AG04449 (cell line): ENCODE measurements at places on chromosomes 2 and 18.

DNA sequence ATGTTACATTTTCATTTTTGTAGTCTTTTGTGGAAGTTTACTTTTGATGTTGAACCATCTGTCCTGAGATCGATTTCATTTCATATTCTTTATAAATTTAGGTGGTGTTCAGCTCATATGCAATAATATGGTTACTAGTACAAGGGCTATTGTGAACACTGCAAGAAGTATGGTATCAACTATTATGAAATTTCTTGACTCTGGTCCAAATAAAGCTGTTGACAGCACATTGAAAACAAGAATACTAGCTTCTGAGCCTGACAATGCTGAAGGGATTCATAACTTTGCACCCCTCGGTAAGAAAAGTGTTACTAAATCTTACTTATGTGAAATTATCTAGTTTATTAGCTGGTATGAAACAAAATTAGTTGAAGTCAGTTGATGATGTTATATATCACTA, 124.9 kb upstream of the TTC27 start:
- DNase-seq: no peak

DNA sequence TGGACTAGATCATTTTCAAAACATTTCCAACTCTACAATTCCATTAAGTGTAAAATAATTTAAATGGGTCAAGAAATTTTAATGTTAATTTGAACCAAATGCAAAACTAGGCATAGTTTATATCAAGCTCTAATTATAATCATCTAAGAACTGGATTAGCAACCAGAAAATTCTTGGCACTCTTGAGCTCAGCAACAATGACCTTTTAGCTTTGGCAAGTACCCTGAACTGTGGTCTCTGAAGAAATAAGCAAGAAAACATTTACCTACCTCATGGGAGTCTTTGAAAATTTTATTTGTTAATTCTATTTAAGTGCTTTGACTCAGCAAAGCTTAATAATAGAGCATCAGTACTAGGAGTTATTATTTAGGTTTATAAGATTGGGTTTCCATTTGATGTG, 313.2 kb downstream of the SATB2 start:
- DNase-seq: no peak

DNA sequence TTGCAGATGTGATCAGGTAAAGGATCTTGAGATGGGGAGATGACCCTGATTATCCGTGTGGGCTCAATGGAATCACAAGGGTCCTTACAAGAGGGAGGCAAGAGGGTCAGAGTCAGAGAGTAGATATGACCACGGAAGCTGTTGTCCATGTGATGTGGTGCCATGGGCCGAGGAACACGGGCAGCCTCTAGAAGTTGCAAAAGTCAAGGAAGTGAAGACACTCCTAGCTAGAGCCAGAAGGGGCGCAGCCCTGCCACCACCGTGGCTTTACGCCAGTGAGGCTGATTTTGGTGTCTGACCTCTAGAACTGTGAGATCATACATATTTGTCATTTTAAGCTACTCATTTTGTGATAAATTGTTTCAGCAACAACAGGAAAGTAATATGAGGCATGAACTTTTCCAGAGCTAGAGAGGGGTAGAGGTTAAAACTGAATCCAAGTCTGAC, 114.4 kb downstream of the CAPN13 start:
- no peak for DNase-seq

GRCh38 chr18:8513249-8513648, 96.0 kb upstream of the RAB12 start:
- no peak for DNase-seq

- DNase-seq: no peak
Measured at GRCh38 chr18:250685-251084, 17.2 kb downstream of the THOC1 start.

GRCh38 chr2:191299010-191299409, 53.8 kb downstream of the MYO1B start:
- DNase-seq: no peak

GRCh38 chr18:46920653-46921052, 3.3 kb downstream of the KATNAL2 start:
- no peak for DNase-seq

- no peak for DNase-seq
Measured at GRCh38 chr2:212154477-212154878, 384.1 kb downstream of the ERBB4 start.

- no peak for DNase-seq
Measured at GRCh38 chr2:238785528-238785860, 62.4 kb upstream of the TWIST2 start.

- DNase-seq: no peak
Measured at GRCh38 chr2:239461291-239462190, 60.7 kb upstream of the HDAC4 start.

DNA sequence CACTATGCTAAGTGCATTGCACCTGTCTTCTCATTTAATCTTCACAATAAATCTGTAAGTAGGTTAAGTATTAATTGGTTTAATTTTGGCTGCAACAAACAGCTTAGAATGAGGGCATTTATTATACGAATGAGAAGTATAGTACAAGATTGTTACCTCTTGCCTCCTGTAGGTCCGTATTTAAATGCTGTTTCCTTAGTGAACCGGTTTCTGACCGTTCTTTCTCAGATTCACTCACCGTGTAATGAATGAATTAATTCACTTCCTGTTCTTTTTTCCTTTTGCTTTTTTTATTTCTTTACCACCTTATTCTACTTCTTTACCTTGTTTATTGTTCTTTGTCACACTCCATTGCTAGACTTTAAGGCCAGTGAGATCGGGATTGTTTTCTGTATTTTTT, 153.8 kb upstream of the RASGRP3 start:
- no peak for DNase-seq

- DNase-seq: no peak
Measured at GRCh38 chr2:80244905-80245584, 59.5 kb downstream of the LRRTM1 start.

DNA sequence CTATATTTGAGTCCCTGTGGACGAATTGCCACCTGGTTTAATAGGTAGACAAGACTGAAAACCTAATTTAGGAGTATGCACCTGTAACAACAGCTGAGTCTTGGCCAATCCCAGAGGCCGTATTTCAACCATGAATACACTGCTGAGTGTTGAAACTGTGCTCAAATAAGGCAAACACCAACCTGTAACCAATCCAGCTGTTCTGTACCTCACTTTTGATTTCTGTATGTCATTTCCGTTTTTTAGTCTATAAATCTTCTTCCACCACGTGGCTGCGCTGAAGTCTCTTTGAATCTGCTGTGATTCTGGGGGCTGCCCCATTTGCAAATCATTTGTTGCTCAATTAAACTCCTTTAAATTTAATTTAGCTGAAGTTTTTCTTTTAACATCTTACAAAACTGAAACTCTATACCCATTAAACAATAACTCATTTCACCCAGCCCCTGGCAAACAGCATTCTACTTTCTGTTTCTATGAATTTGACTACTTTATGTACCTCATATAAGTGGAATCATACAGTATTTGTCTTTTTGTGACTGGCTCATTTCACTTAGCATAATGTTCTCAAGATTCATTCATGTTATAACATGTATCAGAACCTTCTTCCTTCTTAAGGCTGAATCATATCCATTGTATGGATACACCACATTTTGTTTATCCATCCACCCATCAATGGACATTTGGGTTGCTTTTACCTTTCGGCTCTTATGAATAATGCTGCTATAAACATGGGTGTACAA, 7.5 kb upstream of the YPEL5 start:
- DNase-seq: no peak

DNA sequence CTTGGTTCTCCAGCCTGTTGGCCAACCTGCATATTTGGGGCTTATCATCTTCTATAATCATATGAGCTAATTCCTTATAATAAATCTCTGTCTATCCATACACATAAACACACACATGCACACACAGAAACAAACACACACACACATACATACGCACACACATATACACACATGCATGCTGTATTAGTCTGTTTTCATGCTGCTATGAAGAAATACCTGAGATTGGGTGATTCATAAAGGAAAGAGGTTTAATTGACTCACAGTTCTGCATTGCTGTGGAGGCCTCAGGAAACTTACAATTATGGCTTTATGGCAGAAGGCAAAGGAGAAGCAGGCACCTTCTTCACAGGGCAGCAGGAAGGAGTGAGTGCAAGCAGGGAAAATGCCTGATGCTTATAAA, 707.4 kb upstream of the CDH2 start:
- DNase-seq: no peak

- DNase-seq: no peak
Measured at GRCh38 chr2:129803032-129803431, 176.4 kb upstream of the RAB6C start.

GRCh38 chr2:96396095-96396494, 60.5 kb downstream of the NCAPH start:
- DNase-seq: no peak

- no peak for DNase-seq
Measured at GRCh38 chr2:181372646-181373040, 84.5 kb upstream of the ITGA4 start.

DNA sequence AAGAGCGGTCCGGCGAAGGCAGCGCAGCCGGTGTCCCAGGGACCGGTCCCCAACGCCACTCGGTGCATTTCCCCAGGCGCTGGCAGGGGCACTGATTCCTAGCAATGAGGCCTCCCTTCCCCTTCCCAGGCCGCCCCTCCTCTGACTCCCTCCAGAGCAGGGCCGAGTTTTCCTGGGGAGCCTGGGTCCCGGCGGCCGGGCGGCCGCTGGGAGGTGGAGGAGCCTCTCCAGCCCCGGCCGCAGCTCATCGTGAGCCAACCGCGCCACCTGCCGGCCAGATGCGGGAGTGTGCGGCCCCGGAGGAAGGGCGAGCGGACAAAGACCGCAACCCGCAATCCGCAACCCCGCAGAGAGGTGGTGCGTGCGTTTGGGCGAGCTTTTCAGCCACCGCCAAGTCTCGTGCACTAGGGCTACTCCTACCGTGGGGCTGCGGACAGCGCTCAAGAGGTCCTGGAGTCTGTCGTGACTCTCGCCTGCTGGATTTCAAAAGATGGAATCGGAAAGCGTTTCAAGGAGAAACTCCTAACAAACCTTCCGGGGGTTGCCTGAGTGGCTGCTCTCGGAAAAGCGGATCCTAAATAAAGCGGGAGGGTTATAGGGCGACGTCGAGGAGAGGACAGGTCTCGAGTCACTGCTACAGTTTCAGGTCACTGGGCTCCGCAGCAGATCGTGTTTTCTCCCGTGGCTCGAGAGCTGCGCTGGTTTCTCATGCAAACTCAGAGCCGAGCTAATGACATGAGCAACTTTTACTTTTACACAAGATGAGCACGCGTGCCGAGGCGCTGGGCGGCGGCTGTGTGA, 1.5 kb upstream of the EPHA4 start:
- DNase-seq: no peak

GRCh38 chr2:46347648-46348280, 50.6 kb downstream of the EPAS1 start:
- no peak for DNase-seq

DNA sequence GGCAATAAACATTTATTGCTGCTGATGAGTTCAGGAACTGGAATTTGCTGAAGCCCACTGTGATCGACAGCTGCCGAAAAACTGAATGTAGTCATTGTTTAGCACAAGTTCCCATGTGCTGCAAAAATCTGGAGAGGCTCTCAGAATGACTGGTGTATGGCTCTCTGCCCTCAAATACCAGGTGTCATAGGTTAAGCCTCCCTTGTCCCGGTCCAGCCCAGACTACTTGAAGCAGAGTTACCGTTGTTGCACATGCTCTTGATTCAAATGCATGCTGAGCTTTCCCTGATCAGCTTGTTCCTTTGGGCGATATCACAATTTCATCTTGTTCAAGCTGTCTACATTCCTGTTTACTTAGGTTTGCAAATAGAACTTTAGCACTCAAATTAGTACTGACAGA, 625.2 kb downstream of the CPS1 start:
- DNase-seq: no peak

- DNase-seq: no peak
Measured at GRCh38 chr2:79026061-79026460, 559 bp downstream of the REG3G start.

DNA sequence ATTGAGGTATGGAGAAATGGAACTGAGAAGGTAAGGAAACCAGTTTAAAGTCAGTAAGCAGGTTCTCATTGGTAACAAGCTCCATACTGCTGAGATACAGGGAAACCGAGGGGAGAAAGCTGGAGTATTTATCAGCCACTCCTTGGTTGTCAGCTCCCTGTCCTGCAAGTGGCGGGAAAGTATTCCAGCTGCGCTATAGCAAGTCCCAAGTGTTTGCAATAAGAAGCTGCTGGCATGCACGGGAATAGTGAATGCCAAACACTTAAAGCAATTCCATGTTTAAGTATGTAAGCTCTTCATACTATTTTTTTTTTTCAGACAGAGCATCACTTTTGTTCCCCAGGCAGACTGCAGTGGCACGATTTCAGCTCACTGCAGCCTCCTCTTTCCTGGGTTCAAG, 1601.1 kb downstream of the SUCLG1 start:
- DNase-seq: no peak

GRCh38 chr2:88235987-88236386, 65.8 kb downstream of the THNSL2 start:
- no peak for DNase-seq

DNA sequence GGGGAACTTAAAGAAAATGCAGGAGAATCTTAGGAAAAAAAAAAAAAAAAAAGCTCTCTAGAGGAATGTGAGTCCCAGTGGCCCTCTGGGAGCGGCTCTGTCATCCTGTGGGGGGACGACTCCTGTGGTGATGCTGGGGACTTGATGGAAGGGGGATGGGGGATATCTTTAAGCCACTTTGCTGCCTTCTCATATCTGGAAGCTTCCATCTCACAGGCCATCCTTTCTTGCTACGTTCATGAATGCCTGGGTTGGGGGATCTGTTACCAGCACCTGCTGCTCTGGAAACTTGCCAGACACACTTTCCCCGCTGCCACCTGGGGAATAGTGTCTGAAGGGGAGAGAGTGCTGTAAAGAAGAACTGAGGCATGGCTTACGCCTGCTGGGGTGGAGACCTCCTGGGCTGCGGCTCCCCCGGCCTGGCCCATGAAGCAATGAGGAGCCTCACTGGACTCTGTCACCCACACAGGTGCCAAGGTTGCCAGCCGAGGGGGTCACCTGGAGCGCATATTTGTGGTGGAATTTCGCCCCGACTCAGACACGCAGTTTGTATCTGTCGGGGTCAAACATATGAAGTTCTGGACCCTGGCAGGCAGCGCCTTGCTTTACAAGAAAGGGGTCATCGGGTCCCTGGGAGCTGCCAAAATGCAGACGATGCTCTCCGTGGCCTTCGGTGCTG, 92.8 kb downstream of the RTN4 start:
- DNase-seq: no peak

- DNase-seq: no peak
Measured at GRCh38 chr2:31227110-31227509, 6.8 kb upstream of the EHD3 start.

- peak; percentile 81 for DNase-seq
Measured at GRCh38 chr2:65320042-65320725, 92.6 kb downstream of the ACTR2 start.
